ENCODE measurements at places on chromosomes 11 and 22.
A peak's percentile ranks its signal among the peaks of the same experiment; 100 is the strongest.

DNA sequence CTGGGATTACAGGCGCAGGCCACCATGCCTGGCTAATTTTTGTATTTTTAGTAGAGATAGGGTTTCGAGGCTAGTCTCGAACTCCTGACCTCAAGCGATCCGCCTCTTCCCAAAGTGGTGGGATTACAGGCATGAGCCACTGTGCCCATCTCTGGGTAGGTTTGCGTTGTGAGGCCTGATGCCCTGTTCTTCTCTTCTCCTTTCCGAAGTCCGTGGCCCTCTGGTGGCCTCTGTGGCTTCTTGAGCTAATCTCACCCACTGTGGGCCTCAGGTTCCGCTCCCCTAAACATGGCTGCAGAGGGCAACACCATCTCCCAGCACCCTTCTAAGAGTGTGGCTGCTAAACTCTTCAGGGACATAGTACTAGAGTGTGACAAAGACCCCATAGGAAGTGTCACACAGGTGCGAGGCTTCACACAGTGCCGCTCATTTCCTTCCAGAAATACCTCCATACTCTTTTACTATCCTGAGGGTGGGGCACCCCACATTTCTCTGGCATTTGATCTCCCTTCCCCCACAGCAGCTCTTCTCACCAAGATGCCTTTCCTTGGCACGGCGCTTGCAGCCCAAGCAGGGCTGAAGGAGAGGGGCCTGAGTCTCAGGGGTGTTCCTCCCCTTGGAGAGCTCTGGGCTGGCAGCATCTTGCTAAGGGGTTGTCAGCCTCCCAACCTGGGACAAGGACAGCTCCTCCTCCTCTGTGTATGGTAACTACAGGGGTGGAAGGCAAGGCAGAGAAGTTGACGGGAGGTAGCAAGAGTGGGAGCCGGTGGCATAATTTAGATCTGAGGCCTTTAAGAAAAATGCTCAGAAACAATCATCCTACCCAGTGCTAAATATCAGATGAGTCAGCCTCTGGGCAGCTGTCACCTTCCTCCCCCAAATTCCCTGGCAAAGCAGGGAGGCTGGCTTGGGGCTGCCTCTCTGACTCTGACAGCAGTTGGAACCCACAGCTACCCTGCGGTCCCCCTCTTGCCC lies 6.1 kb downstream of the THY1 start:
- no peak for DNase-seq

- DNase-seq, result peak; percentile 84
Observed at GRCh38 chr22:30694640-30695350, at the start of gene OSBP2. TSS of gene OSBP2 (plus strand) at chr22:30694874. CDS start at chr22:30694910, 36 bp downstream.

- no peak for DNase-seq
Observed at GRCh38 chr11:19907839-19908238, 195.2 kb downstream of the NAV2 start.

- DNase-seq, result no peak
Observed at GRCh38 chr11:1880746-1881441, 10.8 kb downstream of the PRR33 start.

DNA sequence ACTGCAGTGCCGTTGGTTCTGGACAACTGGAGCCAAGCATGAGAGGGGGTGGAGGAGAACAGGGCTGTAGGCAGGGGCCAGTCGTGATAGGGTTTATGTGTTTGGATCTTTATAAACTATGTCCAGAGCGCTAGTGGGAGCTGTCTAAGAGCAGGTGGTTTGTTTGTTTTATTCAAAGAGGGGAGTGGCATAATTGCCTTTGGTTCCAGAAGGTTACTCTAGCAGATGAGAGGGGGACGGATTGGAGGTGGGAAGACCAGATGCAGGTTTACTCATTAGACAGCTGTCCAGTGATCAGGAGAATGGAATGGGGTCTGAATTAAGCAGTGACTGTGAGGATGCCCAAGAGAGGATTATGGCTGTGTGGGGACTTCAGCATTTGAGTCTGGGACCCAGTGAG lies 109.3 kb upstream of the TBCEL start:
- no peak for DNase-seq
